ENCODE measurements at places on chromosomes 16 and 17. TPM values are rescaled to one million over a fixed set of nuclear protein-coding genes. Genes with fewer than 3 reads are reported as not detected.

DNA sequence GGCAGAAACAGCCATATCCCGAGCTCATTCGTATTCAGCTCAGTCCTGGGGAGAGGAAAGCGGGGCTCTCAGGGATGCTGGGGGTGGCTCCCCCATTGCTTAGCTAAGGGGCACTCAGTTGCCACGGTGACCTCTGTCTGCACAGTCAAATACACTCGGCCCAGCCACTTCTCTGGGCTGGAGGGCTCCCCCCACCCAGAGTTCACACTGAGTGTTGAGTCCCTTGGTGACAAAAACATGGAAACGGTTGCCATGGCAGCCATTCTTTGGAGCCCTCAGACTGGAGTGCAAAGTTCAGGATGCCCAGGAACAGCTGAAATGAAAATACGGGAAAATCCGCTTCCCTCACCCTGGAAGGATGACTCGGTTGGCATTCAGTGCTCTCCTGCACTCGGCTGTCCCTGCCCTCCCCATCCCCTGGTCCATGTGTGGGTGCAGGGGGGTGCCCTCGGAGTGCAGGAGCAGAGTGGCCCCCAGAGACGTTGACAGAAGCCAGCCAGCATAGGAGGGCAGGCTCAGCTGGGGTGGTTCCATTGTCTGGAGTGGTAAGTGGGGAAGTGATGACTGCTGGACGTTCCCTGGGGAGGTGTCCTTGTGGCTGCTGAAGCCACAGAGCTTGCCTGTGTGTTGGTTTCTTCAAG lies 216.5 kb downstream of the NTN1 start:
- no peak for DNase-seq

GRCh38 chr17:39754958-39755553 lies 17.3 kb downstream of the GRB7 start:
- DNase-seq = no peak

Gene CMTM1
- 6.2 TPM for total RNA-seq

GRCh38 chr17:2259769-2260536 lies 43.6 kb downstream of the SMG6 start:
- DNase-seq = no peak

DNA sequence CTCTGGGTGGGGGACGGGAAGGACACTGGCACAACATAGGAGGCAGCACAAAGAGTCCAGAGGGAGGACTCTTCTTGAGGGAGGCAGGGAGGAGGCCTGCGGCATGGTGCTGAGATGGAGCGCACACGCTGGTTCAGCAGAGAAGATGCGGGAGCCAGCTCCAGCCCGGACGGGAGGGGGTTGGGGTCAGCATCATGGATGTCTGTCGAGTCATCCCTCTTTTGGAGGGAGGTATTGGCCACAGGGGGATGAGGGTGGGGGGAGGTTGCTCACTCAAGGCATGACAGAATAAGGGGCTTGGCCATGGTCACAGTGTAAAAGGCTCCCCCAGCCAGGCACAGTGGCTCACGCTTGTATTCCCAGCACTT lies 19.3 kb downstream of the DCAKD start:
- no peak for DNase-seq

- no peak for DNase-seq
Observed at GRCh38 chr16:8923199-8923598, 40.5 kb downstream of the USP7 start.

Gene KATNIP
- total RNA-seq = 30.2 TPM

GRCh38 chr16:5678371-5678770 lies 580.8 kb upstream of the EEF2KMT start:
- DNase-seq = no peak
